ENCODE measurements at places on chromosomes 5 and 9. TPM values are rescaled to one million over a fixed set of nuclear protein-coding genes. Genes with fewer than 3 reads are reported as not detected.

The STKLD1 gene
- not detected for total RNA-seq

The HSD17B3 gene
- total RNA-seq: not detected

- DNase-seq: peak; percentile 94
Observed at GRCh38 chr5:139745132-139745799, 50.3 kb upstream of the PSD2 start.

DNA sequence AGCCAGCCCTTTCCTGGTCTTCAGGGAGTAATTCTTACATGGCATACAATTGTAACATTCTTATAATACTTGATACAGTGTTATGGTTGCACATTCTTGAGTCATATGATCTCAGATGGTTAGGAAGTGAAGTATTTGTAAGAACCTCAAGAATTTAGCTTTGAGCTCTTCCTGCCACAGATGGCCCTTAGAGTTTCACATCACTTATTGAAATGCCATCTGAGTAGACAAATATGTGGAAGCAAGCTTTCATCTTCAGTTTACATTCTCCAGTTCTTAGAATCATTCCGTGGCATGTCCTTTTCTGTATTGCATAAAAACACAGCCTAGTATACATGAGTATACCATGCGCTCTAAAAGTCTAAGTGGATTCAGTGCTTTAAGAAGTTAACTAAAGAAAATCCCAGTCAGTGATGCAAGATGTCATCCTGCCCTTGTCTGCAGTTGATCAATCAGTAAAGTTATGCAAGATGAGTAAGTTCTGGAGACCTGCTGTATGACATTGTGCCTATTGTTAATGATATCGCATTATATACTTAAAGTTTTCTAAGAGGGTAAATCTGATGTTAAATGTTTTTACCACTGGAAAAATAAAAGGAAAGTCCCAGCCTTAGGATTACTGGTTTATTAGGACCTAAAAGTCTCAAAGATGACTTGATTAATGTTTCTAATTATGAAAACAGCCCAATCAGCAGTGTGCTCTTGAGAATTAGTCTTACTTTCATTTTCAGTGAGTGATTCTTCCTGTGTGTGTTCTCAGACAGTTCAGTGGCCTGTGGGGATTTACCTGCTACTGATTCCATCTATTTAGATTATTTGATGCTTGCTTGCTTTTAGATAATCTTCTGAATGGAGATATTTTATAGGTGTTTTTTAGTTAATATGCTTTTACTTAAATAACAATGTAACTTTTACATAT, 29.4 kb downstream of the RHOBTB3 start:
- no peak for DNase-seq

The SUSD1 gene
- total RNA-seq: 13.0 TPM

GRCh38 chr9:121564504-121565260, 65.0 kb upstream of the GGTA1 start:
- DNase-seq: no peak

DNA sequence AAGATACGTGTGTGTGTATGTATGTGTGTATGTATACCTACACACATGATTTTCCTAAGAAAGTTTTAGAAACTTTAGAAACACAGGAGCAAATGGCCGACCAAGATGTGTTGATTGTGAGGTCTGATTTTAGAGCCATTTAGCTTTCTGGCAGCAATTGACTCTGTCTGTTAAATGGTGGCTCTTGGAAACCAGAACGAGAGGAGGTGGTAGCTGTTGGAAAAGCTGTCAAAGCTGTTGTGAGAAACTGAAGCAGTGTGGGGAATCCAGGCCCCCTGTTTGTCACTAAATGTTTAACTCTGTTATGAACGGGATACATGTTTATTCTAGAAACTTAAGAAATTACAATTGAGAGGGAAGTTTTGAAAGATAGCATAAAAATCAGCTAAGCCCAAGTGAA, 91.4 kb downstream of the GOLPH3 start:
- no peak for DNase-seq

DNA sequence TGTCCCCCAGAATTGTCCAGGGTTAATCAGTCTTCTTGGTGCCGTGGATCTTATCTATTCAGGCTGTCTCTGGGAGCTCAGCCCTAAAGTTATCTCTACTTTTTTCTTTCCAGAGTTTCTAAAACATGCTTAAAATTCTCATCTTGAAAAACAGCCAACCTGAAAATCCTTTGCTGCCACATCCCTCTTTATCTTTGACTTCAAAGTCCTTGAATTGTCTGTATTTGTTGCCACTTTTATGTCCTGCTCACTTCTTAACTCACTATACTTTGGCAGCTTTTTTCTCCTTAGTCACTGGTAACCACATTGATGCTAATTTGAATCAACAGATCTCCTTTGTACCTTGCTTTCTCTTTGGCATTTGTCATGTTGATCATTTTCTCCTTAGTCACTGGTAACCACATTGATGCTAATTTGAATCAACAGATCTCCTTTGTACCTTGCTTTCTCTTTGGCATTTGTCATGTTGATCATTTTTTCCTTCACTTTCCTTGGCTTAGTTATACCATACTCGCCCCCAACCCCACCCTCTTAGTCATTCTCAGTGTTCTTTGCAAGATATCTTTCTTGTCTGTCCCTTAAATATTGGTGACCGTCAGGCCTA, 8.5 kb downstream of the DMXL1 start:
- DNase-seq: no peak

The BARHL1 gene
- total RNA-seq: not detected

DNA sequence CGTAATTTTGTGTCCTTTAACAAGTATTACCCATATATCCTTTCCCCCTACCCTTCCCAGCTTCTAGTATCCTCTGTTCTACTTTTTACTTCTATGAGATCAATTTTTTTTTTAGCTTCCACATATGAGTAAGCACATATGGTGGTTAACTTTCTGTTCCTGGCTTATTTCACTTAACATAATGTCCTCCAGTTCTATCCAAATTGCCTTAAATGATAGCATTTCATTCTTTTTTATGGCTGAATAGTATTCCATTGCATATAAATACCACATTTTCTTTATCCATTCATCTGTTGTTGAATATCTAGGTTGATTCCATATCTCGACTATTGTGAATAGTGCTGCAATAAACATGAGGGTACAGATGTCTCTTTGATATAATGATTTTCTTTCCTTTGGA, 36.4 kb downstream of the SKIC3 start:
- DNase-seq: no peak

- DNase-seq: no peak
Observed at GRCh38 chr5:73352649-73353230, 95.8 kb downstream of the FOXD1 start.

The SLC6A18 gene
- total RNA-seq: not detected

DNA sequence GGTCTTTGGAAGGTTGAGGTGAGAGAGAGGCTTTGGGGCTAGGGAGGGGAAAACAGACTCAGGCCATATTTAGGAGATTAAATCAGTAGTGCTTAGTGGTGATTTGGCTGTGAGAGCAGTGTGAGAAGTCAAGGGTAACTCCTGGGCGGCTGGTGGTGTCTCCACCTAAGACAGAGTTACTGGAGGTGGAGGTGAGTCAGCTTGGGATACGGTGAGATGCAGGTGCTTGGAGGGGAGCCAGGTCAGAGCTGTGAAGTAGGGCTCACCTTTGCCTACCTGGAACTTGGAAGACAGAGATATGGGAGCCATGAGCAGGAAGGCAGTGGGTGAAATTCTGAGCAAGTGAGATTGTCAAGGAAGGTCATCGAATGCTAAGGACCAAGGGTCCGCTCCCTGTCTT, 24.5 kb downstream of the RGS3 start:
- no peak for DNase-seq

- DNase-seq: no peak
Observed at GRCh38 chr5:50751064-50751657, 84.7 kb downstream of the PARP8 start.
